ENCODE measurements at places on chromosomes 4 and X.

- DNase-seq: no peak
These were observed 54.4 kb upstream of the CLNK start for GRCh38 chr4:10738826-10739489.

GRCh38 chrX:153984351-153985178 lies 12.0 kb downstream of the TMEM187 start:
- no peak for DNase-seq

DNA sequence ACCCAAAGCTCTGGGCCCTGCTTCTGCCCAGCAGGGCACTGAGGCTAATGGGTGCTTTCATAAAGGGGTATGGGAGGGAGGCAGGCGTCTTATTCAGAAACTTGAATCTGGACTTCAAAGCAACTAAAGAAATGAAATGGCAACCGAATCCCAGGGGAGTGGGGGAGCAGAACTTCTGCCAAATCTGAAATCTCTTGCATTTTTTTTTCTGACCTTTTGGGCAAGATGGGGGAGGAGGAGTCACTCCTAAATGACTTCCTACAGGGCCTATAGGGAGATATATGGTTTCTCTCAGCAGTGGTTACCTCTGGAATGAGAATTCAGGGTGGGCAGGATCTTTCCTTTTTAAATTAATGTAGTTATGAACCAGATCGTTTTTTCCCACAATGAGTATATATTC lies 30.6 kb upstream of the KIAA1210 start:
- no peak for DNase-seq

GRCh38 chr4:46999566-46999965 lies 6.2 kb upstream of the GABRA4 start:
- no peak for DNase-seq

GRCh38 chr4:139912445-139912844 lies 241.5 kb downstream of the MAML3 start:
- no peak for DNase-seq

GRCh38 chr4:135963009-135963408 lies 1569.3 kb downstream of the PCDH18 start:
- no peak for DNase-seq

DNA sequence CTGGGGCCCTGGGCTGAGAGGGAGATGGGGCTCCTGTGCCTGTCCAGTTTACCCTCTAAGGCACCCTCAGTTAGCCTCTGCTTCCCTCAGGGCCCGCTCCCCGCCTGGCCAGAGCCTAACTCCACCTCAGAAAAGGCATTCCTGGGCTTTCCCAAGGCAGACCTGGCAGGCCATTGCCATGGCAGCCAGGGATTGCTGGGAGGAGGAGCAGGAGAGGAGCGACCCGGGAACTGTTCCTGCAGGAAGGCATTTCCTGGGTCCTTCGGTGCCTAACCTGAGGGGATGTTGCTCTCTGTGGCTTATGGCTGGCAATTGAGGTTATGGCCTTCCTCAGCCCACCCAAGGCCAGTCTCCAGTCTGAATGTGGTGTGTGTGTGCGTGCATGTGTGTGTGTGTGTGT lies 131.3 kb downstream of the PJA1 start:
- no peak for DNase-seq

GRCh38 chr4:138300616-138301015 lies 58.5 kb upstream of the SLC7A11 start:
- DNase-seq: no peak

GRCh38 chr4:169070071-169070894 lies 60.2 kb upstream of the CBR4 start:
- no peak for DNase-seq

- no peak for DNase-seq
These were observed 39.3 kb downstream of the GATB start for GRCh38 chr4:151721466-151721865.

- DNase-seq: no peak
These were observed 1066.0 kb upstream of the ADGRL3 start for GRCh38 chr4:60134099-60134498.

GRCh38 chr4:169100670-169101101 lies 90.6 kb upstream of the CBR4 start:
- DNase-seq: no peak

DNA sequence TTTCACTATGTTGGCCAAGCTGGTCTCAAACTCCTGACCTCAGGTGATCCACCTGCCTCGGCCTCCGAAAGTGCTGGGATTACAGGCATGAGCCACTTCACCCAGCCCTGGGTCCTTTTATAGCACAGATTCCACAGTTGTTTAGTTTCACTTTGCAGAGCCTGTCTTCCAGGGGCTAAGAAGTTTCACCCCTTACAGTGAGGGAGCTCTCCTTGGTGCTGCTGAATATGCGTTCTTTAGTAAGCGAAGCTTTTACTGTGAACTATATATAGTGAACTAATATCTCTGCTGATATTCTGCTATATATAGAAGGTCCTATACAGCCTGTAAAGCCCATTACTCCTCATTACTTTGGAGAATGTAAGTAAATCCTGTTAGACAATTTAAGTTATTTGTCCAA lies 4.2 kb downstream of the TCEAL6 start:
- DNase-seq: no peak

DNA sequence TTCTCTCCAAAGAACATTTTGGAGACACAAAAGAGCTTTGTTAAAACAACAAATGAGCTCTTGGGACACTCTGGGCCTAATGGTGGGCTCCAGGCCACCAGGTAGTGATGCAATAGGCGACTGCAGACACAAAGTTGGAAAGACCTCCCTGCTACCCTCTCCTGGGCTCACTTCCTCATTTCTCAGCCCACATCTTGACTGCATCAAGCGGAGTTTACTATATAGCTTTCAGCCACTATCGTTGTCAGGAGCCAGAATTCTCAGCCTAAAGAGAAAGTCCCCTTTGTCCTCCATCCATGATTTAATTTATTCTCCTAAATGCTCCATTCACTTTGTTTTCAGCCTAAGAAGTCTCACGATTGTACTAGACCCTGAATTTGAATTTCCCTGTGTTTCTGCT lies 114.9 kb downstream of the EFHC2 start:
- DNase-seq: no peak

DNA sequence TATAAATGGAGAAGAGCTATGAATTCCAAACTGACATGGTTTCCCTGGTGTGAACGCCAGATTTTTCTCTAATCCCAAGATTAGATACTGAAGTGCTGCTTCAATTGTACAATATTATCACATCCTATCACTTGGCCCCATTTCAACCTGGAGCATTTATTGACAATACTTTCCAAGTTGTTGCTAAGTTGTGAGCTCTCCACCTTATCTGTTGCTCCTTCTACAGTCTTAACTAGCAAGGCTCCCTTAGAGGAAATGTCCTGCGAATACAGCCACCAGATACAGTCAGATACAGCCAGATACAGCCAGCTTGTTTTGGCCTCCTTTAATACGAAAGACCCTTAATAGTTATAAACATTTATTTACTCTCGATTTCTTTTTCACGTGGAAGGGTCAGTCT lies 466.3 kb upstream of the FAM241A start:
- no peak for DNase-seq

- no peak for DNase-seq
These were observed 282.2 kb upstream of the KLF3 start for GRCh38 chr4:38381788-38382187.

- DNase-seq: no peak
These were observed 2618.1 kb downstream of the ARAP2 start for GRCh38 chr4:33626221-33626620.

- DNase-seq: no peak
These were observed 38.9 kb downstream of the SPRY1 start for GRCh38 chr4:123435246-123436113.

DNA sequence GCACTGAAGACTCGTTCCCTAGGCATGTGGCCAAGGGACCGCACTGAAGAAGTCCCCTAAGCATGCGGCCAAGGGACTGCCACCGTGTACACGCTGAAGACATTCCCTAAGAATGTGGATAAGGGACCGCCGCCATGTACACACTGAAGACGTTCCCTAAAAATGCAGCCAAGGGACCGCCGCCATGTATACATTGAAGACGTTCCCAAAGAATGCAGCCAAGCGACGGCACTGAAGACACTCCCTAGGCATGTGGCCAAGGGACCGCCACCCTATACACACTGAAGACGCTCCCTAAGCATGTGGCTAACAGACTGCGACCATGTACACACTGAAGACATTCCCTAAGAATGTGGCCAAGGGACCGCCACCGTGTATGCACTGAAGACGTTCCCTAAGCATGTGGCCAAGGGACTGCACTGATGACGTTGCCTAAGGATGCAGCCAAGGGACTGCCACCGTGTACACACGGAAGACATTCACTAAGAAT lies 31.5 kb downstream of the DHRSX start:
- DNase-seq: no peak

DNA sequence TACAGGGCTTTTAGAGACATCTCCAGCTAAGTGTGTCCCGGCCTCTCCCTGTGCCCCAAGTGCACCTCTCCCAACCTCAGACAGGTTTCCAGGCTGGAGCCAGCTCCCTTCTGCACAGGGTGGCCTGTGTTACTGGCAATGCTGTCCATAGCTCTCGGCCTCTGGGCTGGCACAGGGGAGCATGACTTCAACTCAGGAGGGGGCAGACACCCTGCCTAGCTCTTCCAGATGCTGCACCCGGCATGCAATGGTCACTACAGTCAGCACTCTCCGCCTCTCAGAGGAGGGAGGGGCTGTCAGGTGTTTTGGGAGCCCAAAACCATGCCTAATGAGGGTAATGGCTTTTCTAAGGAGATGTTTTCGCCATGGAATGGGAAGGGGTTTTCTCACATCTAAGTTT lies 2.4 kb upstream of the IRAK1 start:
- DNase-seq: no peak

DNA sequence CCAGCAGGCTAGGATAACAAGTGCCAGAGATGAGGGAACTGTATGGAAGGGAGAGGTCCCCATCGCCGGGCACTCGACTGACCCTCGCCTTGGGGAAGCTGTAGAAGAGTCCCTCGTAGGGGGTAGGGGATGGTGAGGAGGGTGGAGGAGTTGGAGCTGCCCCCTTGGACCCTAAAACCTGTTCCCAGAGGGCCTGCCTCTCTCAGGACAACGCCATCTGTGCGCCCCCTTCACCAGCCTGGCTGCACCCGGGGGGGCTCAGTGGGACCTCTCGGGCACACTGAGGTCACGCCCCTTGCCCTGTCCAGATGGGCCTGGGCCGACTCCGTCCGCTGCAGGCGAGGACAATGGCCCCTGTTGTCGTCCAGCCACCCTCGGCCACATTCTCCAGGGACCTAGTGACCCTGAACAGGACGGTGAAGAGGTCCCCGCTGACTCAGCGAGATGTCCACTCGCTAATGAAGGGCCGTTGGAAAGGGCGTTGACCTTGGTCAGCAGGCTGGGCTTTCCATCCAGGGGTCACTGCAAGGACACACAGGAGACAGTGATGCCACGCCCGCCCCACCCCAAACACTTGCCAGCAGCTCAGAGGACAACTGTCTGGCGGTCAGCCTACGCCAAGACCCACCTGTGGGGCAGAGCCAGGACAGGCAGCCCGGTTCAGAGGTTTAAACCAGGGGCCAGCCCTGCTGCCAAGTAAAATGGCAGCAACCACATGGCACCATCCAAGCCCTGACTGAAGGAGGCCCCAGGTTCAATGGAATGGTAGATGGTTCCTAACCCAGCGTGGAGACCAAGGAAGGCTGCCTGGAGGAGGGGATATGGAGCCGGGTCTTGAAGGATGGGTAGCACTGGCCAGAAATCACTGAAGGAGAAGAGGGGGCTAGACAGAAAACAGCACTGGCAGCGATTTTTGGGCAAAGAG lies 51.2 kb downstream of the HMX1 start:
- DNase-seq: no peak

- no peak for DNase-seq
These were observed 98.2 kb upstream of the PGRMC2 start for GRCh38 chr4:128385683-128386304.

DNA sequence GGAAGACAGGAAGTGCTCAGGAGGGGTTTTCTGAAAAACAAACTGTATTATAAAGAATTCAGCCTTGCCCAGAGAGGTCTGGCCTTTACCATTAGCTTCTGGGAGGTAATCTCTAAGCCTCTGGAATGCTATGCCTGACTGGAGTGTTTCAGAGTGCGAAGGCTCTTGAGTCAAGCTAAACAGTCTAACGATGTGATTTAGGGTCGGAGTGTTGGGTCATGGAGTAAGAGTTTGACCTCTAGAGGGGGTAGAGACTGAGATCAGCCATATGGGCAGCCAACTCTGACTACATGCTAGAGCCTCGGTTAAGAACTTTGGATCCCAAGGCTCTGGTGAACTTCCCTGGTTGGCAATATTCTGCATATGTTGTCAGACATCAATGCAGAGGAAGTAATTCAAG lies 15.0 kb downstream of the BOD1L1 start:
- no peak for DNase-seq

GRCh38 chrX:48046846-48047245 lies 24.6 kb downstream of the ZNF630 start:
- no peak for DNase-seq

DNA sequence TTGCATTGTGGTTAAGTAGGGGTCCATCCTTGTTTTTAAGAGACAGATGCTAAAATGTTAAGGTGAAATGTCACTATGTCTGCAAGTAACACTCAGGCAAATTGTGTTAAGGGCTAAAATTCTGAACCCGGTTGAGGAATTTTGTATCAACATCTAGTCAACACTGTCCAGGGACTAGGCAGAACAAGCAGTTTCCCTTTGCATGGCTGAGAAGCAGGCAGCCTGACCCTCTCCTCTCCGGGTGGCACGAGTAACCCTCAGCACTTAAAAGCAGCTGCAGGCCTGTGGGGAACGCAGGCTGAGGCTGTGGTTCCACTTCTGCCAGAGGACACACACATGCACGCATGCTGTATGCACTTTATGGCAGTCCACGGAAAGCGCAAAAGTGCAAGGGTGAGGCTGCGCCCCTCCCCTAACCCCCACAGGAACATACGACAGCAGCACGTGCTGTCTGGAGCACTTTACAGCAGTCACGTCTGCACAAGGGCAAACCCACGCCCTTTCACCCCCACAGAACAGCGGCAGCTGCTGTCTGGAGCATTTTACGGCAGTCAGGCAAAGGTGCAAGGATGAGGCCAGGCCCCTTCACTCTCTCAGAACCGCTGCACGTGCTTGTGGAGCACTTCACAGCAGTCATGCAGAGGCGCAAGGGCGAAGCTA lies 619 bp upstream of the MPC1L start:
- no peak for DNase-seq

GRCh38 chr4:173647902-173648301 lies 117.9 kb upstream of the HAND2 start:
- DNase-seq: no peak

- DNase-seq: no peak
These were observed 111.9 kb downstream of the STOX2 start for GRCh38 chr4:184016759-184017668.

DNA sequence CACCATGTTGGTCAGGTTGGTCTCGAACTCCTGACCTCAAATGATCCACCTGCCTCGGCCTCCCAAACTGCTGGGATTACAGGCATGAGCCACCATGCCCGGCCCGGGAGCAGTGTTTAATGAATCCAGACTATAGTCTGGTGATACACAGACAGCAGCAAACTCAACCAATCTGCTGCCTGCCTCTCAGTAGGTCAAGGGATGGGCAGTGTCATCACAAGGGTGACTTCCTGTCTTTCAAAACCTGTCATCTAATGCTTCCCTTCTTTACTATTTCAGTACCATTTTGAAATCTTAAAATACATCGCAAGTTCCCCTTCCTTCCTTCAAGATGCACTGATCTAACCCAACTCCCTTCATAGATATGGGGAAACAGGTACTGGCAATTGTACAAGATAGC lies 8.4 kb downstream of the RPL39 start:
- DNase-seq: no peak

GRCh38 chrX:16807976-16808542 lies 21.8 kb downstream of the TXLNG start:
- no peak for DNase-seq

Data from activated gamma-delta T cell (primary cell).